ENCODE measurements at places on chromosomes 12 and 14.

- no peak for DNase-seq
Observed at GRCh38 chr14:63793376-63793775, 59.4 kb upstream of the SYNE2 start.

DNA sequence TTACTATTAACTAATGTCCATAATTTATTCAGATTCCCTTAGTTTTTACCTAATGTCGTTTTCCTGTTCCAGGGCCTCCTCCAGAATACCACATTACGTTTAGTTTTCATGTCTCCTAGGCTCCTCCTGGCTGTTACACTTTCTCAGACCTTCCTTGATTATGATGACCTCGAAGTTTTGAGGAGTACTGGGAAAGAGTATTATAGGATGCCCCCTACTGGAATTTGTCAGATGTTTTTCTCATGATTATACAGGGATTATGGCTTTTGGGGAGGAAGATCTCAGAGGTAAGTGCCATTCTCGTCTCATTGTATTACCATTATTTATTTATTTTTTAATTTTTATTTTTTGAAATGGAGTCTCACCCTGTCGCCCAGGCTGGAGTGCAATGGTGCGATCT lies 17.7 kb upstream of the C1S start:
- DNase-seq = no peak

DNA sequence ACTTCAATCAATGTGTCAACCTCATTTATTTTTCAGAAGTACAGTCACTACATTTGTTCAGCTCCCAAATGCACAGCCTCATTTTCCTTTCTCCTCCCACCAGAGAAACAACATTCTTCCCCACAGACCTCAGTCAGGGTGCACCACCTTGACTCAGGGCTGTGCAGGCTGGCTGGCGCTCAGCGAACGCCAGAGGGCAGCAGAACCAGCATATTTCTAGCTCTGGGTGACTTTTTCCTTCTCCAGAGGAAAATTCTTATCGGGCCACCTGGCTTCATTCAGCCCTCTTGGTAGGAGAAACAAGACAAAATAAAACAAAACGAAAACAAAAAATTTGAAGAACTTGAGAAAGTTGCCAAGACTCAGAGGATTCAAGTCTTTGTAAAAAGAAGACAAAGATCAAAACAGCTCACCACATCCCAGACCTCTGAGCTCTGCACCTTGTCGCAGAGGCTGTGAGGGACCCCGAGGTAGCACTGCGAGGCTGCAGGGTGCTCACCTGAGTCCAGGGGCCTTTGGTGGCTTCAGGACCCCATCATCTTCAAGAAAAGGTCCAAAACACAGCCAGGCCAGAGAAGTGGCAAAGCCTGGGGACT lies 33.7 kb downstream of the PAH start:
- peak; percentile 3 for DNase-seq

- no peak for DNase-seq
Observed at GRCh38 chr12:89685363-89685972, 23.2 kb downstream of the ATP2B1 start.

- DNase-seq = no peak
Observed at GRCh38 chr12:113889891-113890581, 76.1 kb downstream of the RBM19 start.

- no peak for DNase-seq
Observed at GRCh38 chr12:92541731-92542130, 161.1 kb upstream of the PLEKHG7 start.

DNA sequence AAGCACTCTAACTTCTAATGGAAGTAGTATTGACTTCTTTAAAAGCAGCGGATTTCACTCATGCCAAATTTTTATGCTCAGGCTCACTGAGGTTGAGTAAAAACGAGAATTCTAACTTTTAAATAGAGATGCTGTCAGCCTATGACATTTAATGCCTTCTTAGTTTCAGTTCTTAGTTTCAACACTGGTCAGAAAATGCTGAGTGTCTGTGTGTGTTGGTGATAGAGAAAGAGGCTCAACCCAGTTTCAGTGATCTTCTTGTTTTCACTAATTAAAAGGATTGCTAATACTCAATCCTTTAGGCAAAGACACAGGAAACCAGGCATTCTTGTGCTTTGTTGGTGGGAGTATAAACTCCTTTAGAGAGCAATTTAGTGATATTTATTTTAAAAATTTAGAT lies 31.0 kb downstream of the PEBP1 start:
- DNase-seq = no peak

DNA sequence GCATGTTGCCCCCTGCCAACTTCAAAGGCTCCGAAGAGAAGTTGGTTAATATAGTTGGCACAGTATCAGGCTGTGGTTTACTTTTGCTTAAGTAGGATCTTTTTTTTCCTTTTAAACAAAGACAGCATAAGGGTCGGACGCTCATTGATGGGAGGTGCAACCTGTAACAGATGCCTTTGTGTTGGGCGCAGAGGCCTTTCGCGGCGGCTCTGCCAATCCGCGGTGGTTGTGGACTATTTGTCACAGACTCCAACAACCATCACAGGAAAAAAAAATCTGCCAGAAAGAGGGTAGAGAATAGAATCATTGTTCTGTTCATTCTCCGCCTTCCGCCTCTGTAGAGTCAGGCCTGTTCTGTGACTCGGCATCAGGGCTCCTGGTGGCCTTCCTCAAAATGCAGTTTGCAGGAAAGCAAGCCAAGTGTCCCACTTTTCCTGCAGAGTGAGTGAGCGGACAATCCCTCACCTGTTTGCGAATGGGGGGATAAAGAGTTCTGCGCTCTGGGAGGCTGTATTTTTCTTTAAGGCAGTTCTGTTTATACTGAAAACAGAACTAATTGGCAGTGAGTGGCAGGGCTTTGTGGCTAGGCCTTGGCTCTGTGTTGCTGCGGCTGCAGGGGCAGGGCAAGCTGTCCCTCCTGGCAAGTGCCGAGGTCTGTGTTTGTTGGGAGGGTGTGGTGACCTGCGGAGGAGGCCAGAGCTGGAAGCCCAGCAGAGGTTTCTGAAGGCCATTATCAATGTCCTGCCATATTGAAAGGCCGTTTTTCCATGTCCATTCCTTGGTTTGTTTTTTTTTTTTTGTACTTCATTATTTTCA lies 83.0 kb upstream of the PIWIL1 start:
- no peak for DNase-seq

GRCh38 chr12:75996861-75997447 lies 34.6 kb downstream of the PHLDA1 start:
- DNase-seq = no peak

DNA sequence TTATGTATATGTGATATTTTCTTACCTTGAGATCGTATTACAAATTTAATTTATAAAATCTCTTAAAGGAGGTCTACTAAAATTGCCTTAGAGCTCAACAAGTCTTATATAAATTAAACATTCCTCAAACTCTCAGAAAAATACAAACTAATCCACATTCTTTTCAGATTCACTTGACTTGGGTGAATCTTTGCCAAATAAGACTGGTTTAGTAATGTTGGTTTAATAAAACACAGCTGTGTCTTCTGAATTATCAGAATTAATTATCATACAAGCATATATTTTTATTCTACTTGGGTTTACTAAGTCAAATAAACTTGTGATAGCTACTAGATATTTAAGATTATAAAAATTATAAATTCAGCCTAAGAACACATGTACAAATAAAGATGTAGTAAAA lies 13.3 kb downstream of the GLIPR1L2 start:
- no peak for DNase-seq

DNA sequence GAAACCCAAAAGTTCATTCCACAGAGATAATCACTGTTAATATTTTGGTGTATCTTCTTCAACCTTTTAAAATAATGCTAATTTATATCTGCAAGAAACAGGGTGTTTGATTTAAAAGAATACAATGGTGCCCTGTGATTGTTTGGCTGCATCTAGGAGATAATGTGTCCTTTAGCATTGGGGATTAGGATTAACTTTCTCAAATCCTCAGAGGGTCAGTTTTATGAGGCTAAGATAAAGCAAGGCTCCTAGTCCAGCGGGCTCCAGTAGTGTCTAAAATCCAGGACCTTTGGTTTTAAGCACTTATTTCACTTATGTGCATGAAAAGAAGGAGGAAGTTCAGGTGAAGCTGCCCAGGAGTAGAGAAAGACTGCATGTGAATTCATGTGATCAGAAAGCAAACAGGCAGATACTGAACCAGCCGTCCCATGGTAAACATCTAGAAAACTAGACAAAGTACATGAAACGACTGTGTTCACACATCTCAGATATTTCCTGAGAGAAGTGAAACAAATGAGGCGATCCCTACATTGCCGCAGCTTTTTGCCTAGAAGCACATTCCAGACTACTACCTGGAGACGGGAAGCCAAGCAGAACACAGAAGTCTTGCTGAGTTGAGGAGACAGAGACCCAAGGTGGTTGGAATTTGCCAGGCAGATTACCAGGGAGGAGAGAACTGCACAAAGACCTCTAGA lies 129.1 kb upstream of the MAX start:
- DNase-seq = no peak

DNA sequence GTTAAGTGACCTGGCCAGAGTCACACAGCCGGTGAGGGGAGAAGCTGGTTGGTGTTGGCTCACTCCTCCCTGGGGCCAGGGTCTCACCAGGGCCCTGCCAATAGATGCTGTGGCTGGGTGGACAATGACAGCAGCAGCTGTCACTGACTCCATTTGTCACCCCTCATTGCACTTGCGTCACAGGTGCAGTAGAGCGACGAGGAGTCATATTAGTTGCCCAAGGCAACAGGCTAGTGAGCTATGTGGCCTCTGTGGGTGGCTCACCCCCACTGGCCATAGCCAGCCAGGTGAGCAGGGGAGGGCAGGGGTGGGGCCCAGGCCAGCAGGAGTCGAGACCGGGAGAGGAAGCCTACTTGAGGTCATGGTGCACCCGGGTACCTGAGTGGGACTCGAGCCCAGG lies 9.7 kb downstream of the SLC25A47 start:
- no peak for DNase-seq

- no peak for DNase-seq
Observed at GRCh38 chr12:60075091-60075490, 479.3 kb downstream of the SLC16A7 start.
